ENCODE measurements at places on chromosomes 13 and 19. TPM values are rescaled to one million over a fixed set of nuclear protein-coding genes. Genes with fewer than 3 reads are reported as not detected.

DNA sequence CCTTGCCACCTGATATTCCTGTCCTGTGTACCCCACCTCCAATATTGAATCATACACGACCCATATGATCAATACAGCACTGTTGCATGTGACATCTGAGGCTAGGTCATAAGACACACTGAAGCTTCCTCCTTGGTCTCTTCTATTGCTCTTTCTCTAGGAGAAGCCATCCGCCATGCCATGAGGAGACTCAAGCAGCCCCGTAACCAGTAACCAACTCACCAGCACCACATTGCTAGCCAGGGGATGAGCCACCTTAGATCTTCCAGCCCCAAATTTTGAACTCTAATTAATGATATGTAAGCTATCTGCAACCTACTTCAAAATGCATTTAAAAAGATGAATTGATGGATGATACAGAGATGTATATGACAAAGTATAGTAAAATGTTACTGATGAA is 28.6 kb downstream of the ZNF557 start:
- no peak for DNase-seq

DCUN1D2 gene
- total RNA-seq = 16.0 TPM

DNA sequence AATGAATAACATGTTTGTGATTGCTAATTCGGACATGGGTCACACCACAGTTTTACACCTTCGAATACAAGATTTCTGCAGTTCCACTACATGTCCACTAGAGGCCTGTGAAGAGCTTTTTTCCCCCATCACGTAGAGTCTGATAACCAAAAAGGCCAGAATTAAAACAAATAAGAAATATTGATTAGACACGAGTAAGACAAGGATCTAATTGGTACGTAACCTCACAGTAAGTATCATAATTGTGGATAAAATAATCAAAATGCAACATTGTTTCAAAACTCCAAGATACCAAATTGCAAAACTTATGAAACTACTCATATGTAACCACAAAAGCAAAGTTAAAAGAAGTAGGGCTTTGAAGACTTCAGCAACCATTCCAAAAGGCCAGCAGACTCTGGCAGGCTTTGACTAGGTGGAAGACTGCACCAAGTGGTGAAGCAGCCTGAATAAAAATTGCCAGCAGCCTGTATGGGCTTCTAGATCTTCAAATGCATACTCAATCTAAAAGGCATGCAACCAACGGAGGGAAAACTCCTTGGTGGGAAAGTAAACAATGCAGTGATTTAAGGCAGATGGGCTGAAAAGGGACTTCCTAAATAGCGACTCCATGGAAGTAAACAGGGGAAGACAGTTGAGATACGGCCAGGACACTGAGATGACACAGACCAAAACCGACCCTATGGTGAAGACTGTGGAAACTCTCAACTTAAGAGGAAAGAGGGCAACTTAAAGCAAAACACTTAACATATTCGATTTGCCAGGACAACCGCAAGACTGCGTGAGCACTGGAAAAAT is 56.7 kb downstream of the STARD13 start:
- no peak for DNase-seq

DNA sequence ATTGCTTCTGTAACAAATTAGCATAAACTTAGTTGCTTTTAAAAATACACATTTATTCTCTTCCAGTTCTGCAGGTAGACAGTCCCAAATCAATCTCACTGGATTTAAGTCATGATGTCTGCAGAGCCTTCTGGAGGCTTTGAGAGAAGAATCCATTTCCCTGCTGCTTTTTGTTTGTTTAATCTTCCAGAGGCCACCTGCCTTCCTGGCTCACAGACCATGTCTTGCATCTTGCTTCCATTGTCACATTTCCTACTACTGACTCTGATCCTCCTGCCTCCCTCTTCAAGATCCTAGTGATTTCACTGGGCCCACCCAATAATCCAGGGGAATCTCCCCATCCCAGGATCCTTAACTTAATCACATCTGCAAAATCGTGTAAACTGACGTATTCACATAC is 473.3 kb downstream of the ITGBL1 start:
- no peak for DNase-seq

DNA sequence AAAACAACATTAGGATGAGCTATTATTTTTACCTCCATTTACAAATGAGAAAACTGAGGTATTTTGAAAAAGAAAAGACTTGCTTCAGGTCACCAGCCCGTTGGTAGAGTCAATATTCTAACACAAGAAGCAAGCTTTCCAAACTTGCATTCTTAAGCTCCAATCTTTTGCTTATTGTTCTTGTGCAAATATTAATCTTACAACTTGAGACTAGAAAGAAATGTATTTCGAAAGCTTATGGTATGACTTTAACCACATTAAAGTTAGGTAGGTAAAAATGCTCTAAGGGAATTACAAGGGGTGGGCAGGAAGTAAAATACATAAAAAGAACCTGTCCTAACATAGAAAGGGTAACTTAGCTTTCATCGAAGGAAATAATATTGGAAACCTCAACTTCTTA is 453.9 kb downstream of the SLITRK5 start:
- no peak for DNase-seq

GRCh38 chr13:73954808-73955207 is 179.4 kb downstream of the KLF12 start:
- DNase-seq = no peak

ATCAY gene
- 0.63 TPM for total RNA-seq

- DNase-seq = no peak
Measured at GRCh38 chr13:44778761-44779484, 202.8 kb upstream of the TSC22D1 start.

GRCh38 chr19:38959618-38960017 is 15.9 kb downstream of the FBXO17 start:
- no peak for DNase-seq

GRCh38 chr13:89923736-89924135 is 1423.8 kb upstream of the MIR17HG start:
- no peak for DNase-seq

All from mucosa of gallbladder (tissue), 1 donor.